Jurkat, Clone E6-1 (cell line): ENCODE measurements at places on chromosomes 3 and 15.
A peak's percentile ranks its signal among the peaks of the same experiment; 100 is the strongest.

DNA sequence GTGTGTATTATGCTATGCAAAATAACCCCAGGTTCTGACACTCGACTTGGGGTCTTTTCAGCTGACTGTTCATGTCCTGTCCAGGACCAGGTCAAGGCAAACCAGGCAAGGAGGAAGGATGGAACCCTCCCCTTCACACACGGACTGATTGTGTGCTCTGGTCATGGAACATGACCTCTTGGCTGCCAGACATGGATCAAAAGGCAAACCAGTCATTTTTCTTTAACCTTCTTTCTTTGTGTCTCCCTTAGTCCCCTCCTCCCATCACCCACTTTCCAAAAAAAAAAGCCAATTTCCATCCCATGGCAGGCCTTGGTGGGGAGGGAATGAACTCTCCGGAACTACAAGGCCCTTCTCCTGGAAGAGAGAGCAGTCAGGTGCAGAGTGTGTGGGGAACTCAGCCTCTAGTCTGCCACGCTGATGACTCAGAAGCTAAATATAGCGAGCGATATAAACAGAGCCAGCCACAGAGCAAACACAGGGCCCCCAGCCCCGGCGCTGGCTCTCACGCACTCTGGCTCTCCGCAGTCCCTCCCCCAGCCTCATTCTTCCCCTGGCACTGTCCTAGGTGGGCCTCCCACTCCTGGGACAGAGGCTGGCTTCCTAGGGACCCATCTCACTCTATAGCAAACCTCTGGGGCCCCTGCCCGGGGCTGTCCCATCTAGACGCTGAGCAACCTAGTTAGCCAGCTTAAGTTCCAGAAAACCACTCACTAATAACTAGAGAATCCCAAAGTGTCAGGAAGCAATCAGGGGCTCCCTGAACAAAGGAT is 10.0 kb downstream of the BMF start:
- DNase-seq: peak; percentile 77

GRCh38 chr3:49966233-49966942 is 26.4 kb downstream of the RBM6 start:
- no peak for DNase-seq

DNA sequence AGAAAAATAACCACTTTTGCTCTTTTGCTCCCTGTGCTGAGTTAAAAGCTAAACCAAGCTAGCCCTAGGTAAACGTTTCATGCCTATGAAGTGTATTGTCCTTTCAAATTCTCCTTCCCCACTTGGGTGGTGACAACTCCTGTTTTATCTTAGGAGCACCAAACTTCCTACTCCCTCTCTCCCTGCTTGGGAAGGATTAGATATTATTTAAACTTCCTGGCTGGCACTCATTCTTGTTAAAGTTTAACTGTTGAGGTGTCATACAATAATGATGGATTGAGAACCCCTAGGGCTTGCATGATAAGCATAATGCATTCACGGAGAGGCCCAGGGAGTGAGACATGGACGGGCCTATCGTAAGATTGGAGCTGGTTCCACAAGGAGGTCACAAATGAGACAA is 29.5 kb downstream of the B4GALT4 start:
- no peak for DNase-seq

DNA sequence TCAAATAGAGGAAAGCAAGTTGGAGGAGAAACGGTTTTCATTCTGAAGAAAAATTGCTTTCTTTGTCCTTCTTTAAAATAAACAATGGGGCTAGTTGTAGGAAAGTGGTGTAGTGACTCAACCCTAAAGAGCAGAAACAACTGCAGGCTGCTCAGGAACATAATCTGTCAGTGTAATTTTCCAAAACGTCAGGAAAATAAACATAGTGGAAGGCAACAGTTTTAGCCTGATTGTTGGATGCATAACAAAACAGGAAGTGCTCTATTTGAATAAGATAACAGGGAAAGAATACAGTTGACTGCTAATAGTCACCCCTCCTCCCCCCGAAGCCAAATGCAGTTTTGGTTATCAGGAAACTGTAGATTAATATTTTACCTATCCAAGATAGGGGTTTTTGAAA is 167.6 kb downstream of the ECT2 start:
- no peak for DNase-seq

GRCh38 chr15:51696566-51696965 is 15.3 kb downstream of the SCG3 start:
- DNase-seq: no peak

GRCh38 chr3:98039322-98040024 is 4.4 kb upstream of the GABRR3 start:
- DNase-seq: peak; percentile 88

GRCh38 chr3:111299192-111299615 is 227.6 kb downstream of the NECTIN3 start:
- no peak for DNase-seq

DNA sequence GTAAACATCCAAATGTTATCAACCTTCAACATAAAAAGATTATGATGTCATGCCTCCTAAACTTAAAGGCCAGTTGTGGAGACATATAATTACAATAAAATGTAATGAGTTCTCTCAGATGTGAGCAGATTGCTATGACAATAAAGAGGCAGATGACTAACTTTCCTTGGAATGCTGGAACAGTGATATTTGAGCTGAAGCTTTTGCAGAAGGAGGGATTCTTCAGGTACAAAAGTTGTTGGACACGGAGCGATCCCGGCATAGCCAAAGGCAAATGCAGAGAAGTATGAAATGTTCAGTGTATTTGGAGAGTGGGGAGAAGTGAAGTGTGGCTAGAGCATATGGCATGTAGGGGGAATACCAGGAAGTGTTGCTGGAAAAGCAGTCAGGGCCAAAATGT is 520.1 kb downstream of the FGF12 start:
- no peak for DNase-seq

DNA sequence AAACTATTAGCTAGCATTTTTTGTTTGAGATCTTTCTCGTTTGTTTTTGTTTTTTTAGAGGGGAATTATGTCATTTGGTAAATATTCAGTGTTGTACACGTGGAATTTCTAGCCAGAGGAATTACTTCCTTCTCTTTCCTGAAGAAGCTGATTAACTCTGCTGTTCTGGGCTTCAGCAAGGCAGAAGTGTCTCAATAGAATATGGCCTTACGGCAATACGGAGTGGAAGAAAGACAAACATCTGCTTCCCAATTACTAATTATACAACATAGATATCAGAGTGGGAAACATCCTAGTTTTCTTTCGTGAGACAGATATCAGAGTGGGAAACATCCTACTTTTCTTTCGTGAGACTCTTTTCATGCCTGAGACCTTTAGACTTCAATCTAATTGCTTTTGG is 11.9 kb downstream of the P3H2 start:
- no peak for DNase-seq

- no peak for DNase-seq
Measured at GRCh38 chr3:156516961-156517360, 38.0 kb downstream of the SSR3 start.

GRCh38 chr3:186886202-186886981 is 43.9 kb downstream of the ADIPOQ start:
- no peak for DNase-seq

DNA sequence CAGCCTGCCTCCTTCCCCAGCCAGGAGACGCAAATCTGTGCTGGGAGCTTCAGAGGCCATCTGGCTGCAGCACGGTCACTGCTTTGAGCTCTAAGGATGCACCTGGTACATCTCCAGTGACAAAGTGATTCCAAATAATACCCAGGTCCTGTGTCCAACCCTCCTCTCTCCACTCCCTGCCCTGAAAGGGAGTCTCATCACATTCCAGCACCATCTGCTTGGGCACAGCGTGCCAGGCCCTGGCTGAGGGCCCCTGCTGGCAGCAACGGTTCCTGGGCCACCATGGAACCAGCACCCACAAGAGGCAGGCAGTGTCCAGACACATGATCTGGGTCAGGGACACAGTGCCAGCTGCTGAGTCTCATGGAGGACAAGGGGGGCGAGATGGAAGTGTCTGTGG is 81.3 kb downstream of the MTHFS start:
- DNase-seq: no peak

DNA sequence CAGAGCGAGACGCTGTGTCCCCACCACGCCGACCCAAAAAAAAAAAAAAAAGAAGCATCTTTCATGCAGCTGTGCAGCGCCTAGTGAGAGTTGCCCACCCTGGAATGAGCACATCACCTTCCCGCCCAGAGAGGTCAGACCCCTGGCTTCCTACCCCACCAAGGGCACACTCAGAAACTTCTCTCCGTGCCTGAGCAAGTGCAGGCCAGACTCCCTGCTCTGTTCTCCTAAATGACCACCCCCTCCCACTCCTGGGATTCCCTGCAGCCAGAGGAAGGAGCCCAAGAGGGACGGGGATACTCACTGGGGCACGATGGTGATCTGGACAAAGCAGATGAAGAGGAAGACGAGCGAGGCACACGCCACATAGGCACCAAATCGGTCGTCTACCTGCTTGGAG is 116.0 kb downstream of the SEC22A start:
- no peak for DNase-seq

DNA sequence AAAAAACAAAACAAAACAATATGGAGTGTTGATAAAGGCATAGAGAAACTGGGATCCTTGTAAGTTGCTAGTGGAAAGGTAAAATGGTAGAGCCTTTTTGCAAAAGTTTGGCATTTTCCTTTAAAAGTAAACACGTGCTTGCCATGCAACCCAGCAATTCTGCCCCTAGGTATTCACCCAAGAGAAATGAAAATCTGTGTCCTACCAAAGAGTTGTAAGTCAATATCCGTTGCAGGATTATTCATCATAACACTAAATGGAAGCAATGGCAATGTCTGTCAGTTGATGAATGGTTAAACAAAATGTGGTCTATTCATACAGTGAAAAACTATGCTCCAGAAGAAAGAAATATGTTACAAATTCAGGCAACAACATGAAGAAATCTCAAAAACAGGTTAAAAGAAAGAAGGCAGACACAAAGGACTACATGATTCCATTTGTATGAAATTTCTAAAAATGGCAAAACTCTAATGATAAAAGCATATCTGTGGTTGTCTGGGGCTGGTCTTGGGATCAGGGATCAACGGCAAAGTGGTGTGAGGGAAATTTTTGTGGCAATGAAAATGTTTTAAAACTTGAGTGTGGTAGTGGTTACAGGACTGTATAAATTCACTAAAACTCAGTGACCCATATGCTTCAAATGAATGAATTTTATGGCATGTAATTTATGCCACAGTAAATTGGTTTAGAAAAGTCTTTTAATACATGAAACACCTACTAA is 229.6 kb downstream of the OPA1 start:
- DNase-seq: no peak

GRCh38 chr15:83207009-83207659 is 489 bp downstream of the HDGFL3 start:
- no peak for DNase-seq

DNA sequence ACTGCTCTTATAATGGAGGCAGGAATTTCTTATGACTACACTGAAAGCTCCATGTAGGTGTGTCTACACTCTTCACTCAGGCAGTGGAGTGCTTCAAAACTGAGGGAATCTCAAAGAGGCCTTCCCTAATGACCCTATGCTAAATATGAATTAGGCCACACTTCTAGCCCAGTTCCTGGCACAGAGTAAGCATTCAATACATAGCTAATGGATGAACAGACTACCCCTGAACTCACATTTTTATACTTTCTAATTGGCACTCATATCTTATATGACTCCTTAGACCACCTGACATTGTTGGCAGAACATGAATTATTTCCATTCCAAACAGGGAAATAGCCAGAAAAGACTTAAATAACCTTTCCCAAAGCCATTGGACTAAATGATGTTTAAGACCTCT is 3.4 kb downstream of the RARRES1 start:
- DNase-seq: no peak

- DNase-seq: no peak
Measured at GRCh38 chr15:91426412-91426811, 326.4 kb downstream of the SV2B start.

DNA sequence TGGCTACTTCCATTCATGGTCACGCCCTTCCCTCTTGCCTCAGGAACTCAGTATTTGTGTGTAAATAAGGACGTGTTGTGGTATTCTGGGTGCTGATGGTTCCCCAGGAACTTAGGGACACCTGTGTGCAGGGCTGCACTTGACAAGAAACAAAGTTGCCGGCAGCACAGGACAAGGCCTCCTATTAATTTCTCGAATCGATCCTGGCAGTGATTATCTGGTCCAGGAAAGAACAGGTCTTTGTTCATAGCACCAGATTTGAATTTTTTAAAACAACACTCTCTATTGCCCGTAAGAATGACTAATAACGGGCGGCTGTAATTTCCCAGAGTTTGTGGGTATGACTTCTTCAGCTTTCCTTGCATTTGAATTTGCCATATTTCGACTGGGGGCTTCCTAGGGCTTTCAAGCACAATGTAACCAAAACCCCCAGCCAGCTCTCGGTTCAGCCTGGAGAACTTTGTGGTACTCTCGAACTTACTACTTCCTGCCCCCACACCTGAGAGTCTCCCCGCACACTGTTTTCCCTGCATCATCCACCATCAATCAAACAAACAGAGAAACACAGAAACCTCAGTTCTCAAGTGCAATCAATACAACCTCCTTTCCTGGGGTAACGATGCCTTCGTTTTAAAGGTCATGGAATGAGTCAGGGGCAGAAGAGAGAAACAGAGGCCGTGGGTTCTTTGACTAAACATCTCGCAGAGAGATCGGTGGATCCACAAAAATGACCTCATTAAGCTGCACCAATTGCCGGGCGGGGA is 241.7 kb upstream of the ICE2 start:
- DNase-seq: no peak
